ENCODE measurements at places on chromosomes 11 and 22.
A peak's percentile ranks its signal among the peaks of the same experiment; 100 is the strongest.

GRCh38 chr11:35163209-35163608 lies 24.2 kb downstream of the CD44 start:
- no peak for DNase-seq

DNA sequence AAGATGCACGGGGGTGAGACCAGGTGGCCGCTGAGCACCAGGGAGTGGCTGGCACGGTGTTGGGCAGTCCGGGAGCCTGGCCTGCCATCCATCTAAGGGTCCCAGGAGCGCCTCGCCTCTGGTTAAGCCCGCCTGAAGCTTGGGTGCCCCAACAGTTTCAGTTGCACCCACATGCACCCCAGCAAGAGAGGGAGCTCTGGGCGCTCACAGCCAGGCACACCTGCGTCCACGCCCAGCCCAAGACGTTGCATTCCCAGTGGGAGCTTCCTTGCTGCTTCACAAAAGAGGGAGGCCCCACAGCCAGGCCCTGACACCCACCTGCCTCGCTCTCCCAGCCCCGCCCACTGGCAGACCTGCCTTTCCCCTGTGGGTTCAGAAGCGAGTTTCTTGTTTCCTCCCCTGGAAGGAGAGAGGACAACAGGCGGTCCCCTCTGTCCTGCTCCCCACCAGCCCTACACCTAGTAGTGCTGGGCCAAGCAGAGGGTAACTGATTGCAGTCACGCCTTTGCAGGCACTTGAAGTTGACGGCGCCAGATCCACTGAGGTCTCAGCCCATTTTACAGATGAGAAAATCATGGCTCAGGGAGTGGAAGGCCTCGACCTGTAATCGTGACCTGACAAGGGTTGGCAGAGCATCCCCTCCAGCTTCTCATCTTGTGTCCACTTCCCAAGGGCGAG lies 35.4 kb downstream of the OSBPL5 start:
- DNase-seq: no peak

DNA sequence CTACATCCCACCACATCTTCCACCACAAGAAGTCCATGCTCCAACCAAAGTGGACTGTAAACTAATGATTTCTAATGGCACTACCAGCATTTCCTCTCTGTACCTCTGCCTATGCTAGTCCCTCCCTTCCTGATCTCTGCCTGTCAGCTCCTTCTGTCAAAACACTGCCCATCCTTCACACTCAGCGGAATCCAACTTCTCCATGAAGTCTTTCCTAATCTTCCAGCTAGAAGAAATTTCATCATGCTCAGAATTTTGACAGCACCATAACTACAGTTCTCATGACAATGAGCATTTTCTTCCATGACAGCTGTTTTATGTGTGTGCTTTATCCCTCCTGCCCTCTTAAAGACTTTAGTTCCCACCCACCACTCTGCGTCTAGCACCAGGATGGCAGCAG lies 111.4 kb downstream of the SERGEF start:
- no peak for DNase-seq

DNA sequence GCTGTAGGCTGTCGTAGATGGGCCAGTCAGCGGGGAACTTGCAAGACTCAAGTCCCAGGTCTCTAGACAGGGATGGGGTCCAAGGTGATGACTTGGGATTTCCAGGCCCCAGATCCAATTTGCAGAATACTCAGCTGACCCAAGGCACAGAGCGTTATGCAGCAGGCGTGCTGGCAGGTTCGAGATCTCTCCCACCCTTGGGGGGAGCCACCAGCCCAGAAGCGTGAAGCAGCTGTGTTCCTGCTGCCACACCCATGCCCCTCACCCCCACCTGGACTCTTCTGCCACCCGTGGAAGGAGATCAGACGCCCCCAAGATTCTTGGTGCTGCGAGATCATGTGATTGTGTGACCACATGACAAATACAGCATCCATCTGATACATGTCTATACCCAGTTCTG lies 142.6 kb downstream of the BRD1 start:
- DNase-seq: no peak

DNA sequence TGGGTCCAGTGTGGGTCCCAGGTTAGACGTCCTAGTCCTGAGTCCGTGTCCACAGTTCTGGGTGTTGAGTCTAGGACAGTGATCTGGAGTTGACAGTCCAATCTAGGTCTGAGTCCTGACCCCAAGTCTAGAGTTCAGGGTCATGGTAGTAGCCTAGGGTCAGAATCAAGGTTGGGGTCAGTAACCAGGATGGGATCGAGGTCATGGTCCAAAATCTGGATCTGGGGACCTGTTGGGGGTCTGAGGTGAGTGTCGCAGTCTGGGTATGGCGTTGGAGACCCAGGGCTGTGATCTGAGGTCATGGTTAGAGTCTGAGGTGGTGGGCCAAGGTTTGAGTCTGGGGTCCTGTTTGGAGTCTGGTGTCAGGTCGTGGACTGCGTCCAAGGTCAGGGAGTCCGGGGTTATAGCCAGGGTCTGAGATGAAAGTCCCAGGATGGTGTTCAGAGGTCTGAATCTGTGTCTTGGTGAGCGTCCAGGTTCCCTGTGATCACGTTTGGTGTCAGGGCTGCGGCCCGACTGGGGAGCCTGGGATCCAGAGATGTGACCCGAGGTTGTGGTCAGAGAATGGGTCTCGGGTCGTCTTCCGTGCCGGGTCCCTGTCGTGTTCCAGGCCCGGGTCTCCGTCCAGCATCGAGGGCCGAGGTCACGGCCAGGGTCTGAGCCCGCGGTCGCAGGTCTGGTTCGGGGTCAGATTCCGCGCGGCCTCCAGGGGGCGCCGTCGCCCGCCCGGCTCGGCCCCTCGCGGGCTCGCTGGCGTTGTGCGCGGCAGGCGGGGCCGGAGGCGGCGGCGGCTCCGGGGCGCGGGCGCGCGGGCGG lies 432 bp upstream of the GRK2 start:
- peak; percentile 85 for DNase-seq

DNA sequence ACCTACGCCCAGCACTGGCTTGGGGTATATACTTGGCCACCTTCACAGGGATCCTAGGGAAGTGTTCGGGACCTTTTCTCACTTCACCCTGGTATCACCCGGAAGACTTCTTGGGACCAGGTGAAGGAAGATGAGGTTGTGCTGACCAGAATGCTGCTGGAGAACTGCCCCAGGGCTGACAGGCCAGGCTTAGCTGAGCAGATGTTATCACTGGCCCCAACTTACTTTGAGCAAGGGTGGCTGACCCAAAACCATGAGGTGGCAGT lies 4.5 kb downstream of the FTH1 start:
- no peak for DNase-seq

DNA sequence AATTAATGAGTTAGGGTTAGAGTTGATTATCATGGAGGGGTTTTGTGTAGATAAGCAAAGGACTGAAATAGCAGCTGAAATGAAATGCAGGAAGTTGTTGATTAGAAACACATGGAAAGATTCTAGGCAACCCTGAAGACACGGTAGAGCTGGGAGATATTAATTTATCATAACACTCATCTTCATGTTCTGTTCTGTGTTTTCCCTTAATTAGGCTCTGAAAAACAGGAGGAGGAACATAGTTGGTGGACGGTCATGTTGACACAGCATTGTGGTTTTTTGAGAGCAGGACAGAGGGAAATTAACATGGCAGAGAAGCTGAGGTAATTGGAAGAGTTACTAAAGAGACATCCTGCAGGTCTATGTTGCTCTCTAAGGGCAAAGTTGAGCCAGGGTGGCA lies 138.8 kb upstream of the UBASH3B start:
- no peak for DNase-seq

DNA sequence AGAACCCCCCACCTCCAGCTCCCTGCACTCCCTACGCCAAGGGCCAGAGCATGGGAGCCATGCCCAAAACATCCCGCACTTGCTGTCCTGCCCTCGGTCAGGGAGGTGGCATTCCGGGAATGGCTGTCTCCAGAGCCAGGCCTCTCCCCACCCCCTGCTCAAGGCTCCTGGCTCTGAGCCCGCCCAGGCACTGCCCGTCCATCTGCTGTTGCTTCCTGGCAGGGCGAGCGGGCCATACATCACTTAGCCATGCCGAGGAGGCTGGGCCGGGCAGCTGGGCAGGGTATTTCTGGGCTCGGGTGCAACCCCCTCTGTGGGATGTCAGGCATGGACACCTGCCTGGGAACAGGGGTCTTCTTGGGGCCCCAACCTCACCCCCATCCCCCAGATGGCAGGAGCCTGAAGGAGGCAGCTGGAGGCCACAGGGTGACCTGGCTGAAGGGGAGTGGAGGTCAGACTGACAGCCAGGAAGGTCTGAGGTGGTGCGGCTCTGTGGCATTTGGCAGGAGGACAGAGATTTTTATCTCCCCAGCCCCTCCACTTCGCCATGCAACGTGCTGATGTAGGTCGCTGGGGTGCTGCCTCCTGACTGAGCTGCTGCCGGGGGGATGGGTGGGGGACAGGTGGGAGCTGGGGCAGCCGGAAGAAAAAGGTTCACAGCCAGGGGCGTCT lies 8.7 kb upstream of the CABP7 start:
- DNase-seq: no peak
